Neural progenitor cell (in vitro differentiated cells): ENCODE measurements at places on chromosomes 4 and X. TPM values are rescaled to one million over a fixed set of nuclear protein-coding genes. Genes with fewer than 3 reads are reported as not detected.

DNA sequence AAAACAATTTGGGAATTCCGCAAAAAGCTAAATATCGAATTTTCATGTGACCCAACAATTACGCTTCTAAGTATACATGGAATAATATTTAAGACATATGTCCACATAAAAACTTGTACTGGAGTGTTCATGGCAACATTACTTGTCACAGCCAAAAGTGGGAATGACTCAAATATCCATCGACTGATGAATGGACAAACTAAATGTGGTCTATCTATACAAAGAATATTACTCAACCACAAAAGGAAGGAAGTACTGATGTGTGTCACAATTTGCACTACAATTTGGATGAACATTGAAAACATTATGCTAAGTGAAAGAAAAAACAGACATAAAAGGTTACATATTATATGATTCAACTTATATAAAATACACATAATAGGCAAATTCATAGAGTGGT, 71.9 kb downstream of the AFF2 start:
- H3K27me3 ChIP-seq = no peaks in the 10 kb centered on the region
- no peak overlapping the region for H3K27ac ChIP-seq
- no peaks in the 10 kb centered on the region for H3K36me3 ChIP-seq
- no peaks in the 10 kb centered on the region for H3K4me1 ChIP-seq
- DNase-seq = no peak

GRCh38 chr4:180710628-180711337, 1532.4 kb upstream of the TENM3 start:
- no peaks in the 10 kb centered on the region for H3K36me3 ChIP-seq
- H3K27me3 ChIP-seq = no peaks in the 10 kb centered on the region
- no peaks in the 10 kb centered on the region for H3K4me1 ChIP-seq
- H3K4me3 ChIP-seq = no peak overlapping the region
- DNase-seq = no peak

- no peaks in the 10 kb centered on the region for H3K4me1 ChIP-seq
- no peak overlapping the region for H3K4me3 ChIP-seq
- no peaks in the 10 kb centered on the region for H3K27me3 ChIP-seq
Observed at GRCh38 chr4:169282429-169283113, 11.8 kb upstream of the SH3RF1 start.

GRCh38 chrX:29940750-29941149, 274.6 kb upstream of the MAGEB2 start:
- H3K4me1 ChIP-seq = peaks cover 16% of the 10 kb centered on the region
- no peak overlapping the region for H3K27ac ChIP-seq
- DNase-seq = no peak
- no peaks in the 10 kb centered on the region for H3K36me3 ChIP-seq
- no peaks in the 10 kb centered on the region for H3K27me3 ChIP-seq

GRCh38 chrX:37302569-37302968, 46.6 kb upstream of the PRRG1 start:
- H3K36me3 ChIP-seq = no peaks in the 10 kb centered on the region
- H3K27ac ChIP-seq = no peak overlapping the region
- H3K27me3 ChIP-seq = no peaks in the 10 kb centered on the region

MUC7 gene
- not detected in 2 replicates for total RNA-seq

UGT2B10 gene
- not detected in 2 replicates for total RNA-seq

GRCh38 chrX:18617407-18617750, 54.5 kb downstream of the RS1 start:
- H3K36me3 ChIP-seq = no peaks in the 10 kb centered on the region
- H3K27me3 ChIP-seq = no peaks in the 10 kb centered on the region
- H3K4me1 ChIP-seq = no peaks in the 10 kb centered on the region
- DNase-seq = peak; percentile 6
- H3K4me3 ChIP-seq = no peak overlapping the region
- no peak overlapping the region for H3K27ac ChIP-seq

DNA sequence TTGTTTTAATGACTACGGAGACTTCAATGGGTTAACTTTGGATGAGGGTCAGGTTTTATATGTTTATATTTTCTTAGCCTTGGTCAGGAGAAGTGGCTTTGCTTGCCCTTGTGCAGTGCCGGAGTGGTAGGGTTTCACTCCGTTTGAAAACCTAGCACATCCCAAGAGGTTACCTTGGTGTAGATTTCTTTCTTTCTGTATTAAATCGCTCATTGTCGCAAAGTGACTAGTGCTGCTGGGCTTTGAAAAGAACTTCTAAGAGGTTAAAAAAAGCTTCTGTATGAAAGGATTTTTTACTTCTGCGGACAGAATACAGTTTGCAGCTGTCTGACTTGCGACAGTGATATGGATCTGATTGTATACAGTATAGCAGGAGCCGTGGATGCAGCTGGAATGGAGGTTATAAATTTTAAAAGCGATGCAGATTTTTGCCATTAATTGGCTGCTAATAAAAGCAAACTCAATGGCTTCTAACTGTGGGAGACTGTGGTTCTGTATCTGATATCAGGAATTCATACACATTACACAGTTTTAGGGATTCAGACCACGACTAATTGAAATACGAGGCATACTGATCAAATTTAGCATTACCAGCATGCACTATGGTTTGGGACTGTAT, 340.9 kb upstream of the PITX2 start:
- H3K36me3 ChIP-seq = no peaks in the 10 kb centered on the region
- DNase-seq = no peak
- H3K4me1 ChIP-seq = no peaks in the 10 kb centered on the region
- H3K4me3 ChIP-seq = no peak overlapping the region

MAD2L1 gene
- total RNA-seq = 139 and 190 TPM in 2 replicates

GRCh38 chr4:70841211-70841610, 1.5 kb upstream of the GRSF1 start:
- DNase-seq = no peak
- no peaks in the 10 kb centered on the region for H3K36me3 ChIP-seq
- H3K4me1 ChIP-seq = peaks cover 4% of the 10 kb centered on the region

SHROOM3 gene
- 36.6 and 52.7 TPM in 2 replicates for total RNA-seq

GRCh38 chr4:96983830-96984229, 1143.9 kb downstream of the PDHA2 start:
- H3K4me1 ChIP-seq = no peaks in the 10 kb centered on the region
- DNase-seq = no peak
- no peak overlapping the region for H3K4me3 ChIP-seq
- H3K27me3 ChIP-seq = no peaks in the 10 kb centered on the region
- H3K36me3 ChIP-seq = no peaks in the 10 kb centered on the region

DNA sequence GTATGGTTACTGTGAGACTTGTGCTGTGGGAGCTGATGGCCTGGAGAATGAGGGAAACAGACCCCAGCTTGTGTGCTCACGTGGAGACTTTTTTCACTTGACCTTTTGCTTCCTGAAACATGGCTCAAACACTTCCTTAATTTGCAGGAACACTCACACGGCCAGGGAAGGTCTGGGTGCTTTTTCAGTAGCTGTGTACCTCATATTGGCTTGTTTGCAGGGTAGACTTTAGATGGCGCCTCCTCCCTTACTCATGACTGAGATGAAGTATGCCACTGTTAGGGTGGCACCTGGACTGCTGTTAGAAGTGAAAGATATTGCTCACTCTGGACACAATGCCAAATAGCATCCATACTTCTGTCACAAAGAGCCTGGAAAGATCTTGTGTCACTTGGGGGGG, 75.7 kb upstream of the WDR1 start:
- no peaks in the 10 kb centered on the region for H3K27me3 ChIP-seq
- DNase-seq = peak; percentile 8
- H3K27ac ChIP-seq = no peak overlapping the region
- no peaks in the 10 kb centered on the region for H3K4me1 ChIP-seq

FREM3 gene
- total RNA-seq = not detected in 2 replicates

ARAP2 gene
- 0.87 and 1.6 TPM in 2 replicates for total RNA-seq

DNA sequence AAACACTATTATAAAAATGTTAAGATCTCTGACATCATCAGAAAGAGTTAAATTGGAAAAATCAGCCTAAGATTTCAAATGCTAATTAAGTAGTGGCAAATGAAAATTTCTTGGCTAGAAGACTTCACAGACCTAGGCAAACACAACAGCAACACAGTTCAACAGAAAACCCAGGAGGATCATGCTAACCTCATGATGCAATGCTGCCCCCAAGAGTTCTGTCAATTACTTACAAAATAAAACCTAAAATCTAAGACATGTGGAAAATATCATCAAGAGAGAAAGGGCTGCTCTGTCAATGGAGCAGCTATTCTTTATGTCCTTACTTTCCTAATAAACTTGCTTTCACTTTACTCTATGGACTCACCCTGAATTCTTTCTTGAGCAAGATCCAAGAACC, 21.0 kb downstream of the S100G start:
- H3K36me3 ChIP-seq = peaks cover 14% of the 10 kb centered on the region
- H3K4me3 ChIP-seq = no peak overlapping the region
- no peaks in the 10 kb centered on the region for H3K27me3 ChIP-seq
- DNase-seq = peak; percentile 57
- H3K4me1 ChIP-seq = no peaks in the 10 kb centered on the region
- H3K27ac ChIP-seq = no peak overlapping the region

DNA sequence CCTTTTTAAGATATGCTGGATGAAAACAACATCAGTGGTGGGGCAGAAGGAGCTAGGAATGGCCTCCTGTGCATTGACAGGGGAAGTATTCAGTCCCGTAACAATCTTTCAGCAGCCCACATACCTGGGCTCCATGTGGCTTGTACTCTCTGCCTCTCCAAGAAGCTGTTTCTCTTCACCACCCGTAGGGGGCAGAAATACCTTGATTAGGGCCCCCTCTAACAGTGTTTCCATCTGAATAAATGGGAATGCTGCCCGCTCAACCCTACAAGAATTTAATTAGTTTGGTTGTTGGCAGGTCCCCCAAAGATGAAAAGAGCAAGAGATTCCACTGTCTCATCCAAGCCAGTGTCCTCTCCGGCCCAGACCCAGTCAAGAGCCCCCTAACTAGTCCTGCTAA, 155.2 kb downstream of the SMIM20 start:
- DNase-seq = peak; percentile 78
- H3K36me3 ChIP-seq = no peaks in the 10 kb centered on the region
- no peak overlapping the region for H3K4me3 ChIP-seq
- H3K4me1 ChIP-seq = no peaks in the 10 kb centered on the region
- no peaks in the 10 kb centered on the region for H3K27me3 ChIP-seq

SLC34A2 gene
- total RNA-seq = 0.12 TPM in 1 of 2 replicates, not detected in the other

- H3K27ac ChIP-seq = no peak overlapping the region
- no peaks in the 10 kb centered on the region for H3K36me3 ChIP-seq
- H3K4me3 ChIP-seq = no peak overlapping the region
- no peak for DNase-seq
- no peaks in the 10 kb centered on the region for H3K27me3 ChIP-seq
Observed at GRCh38 chrX:29067351-29067750, 480.1 kb downstream of the IL1RAPL1 start.

CORIN gene
- total RNA-seq = 0.12 TPM in 1 of 2 replicates, not detected in the other

DNA sequence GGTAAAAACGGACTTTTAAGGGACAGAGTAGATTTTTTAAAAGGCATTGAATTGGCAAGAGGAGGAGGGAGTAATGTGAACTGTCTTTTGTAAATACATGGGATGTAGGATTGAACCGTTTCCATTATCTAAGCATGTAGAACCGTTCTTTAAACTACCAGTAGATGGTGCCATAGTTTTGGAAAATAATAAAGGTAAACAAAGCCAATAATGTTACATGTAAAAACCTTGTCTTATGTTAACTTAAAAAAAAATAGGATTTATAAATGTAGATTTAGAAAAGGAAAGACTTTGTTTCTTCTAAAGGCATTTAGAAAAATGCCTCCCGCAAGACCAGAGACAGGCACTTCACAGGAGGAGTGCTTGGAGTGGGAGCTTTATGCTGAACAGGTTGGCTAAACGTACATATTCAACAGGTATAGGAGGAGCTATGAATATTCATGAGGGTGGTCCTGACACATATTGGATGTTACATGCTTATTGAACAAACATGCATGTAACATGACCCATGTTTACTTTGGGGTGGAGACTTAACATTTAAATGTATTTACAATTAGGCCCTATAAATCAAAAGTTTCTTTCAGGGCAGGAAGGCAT, 45.5 kb upstream of the FAM241A start:
- peaks cover 4% of the 10 kb centered on the region for H3K27me3 ChIP-seq
- DNase-seq = peak; percentile 41
- H3K27ac ChIP-seq = no peak overlapping the region
- peaks cover 6% of the 10 kb centered on the region for H3K4me1 ChIP-seq

GRCh38 chr4:61950625-61951024, 750.5 kb downstream of the ADGRL3 start:
- H3K4me1 ChIP-seq = peaks cover 10% of the 10 kb centered on the region
- H3K27ac ChIP-seq = no peak overlapping the region
- H3K4me3 ChIP-seq = no peak overlapping the region

GRCh38 chr4:58163156-58163555, 1053.0 kb upstream of the IGFBP7 start:
- no peaks in the 10 kb centered on the region for H3K27me3 ChIP-seq
- no peaks in the 10 kb centered on the region for H3K36me3 ChIP-seq
- no peak overlapping the region for H3K27ac ChIP-seq
- H3K4me3 ChIP-seq = no peak overlapping the region

VCX3A gene
- total RNA-seq = 1.0 TPM in 1 of 2 replicates, not detected in the other

GRCh38 chr4:10003666-10004065, 17.6 kb downstream of the SLC2A9 start:
- no peaks in the 10 kb centered on the region for H3K36me3 ChIP-seq
- no peak overlapping the region for H3K27ac ChIP-seq
- H3K4me1 ChIP-seq = no peaks in the 10 kb centered on the region
- H3K27me3 ChIP-seq = no peaks in the 10 kb centered on the region
- no peak for DNase-seq

GRCh38 chrX:134482371-134482770, 22.4 kb downstream of the HPRT1 start:
- no peak overlapping the region for H3K4me3 ChIP-seq
- H3K27me3 ChIP-seq = no peaks in the 10 kb centered on the region
- no peak overlapping the region for H3K27ac ChIP-seq
- no peaks in the 10 kb centered on the region for H3K4me1 ChIP-seq
- peaks cover 2% of the 10 kb centered on the region for H3K36me3 ChIP-seq

- H3K27me3 ChIP-seq = no peaks in the 10 kb centered on the region
- H3K4me1 ChIP-seq = no peaks in the 10 kb centered on the region
- no peak for DNase-seq
- no peak overlapping the region for H3K27ac ChIP-seq
- no peak overlapping the region for H3K4me3 ChIP-seq
- no peaks in the 10 kb centered on the region for H3K36me3 ChIP-seq
Observed at GRCh38 chr4:183571350-183571941, 66.6 kb downstream of the ING2 start.

BST1 gene
- total RNA-seq = 0.45 and 1.2 TPM in 2 replicates

FAM149A gene
- total RNA-seq = 4.6 and 10.4 TPM in 2 replicates

- H3K36me3 ChIP-seq = no peaks in the 10 kb centered on the region
- H3K4me1 ChIP-seq = no peaks in the 10 kb centered on the region
- DNase-seq = no peak
Observed at GRCh38 chrX:78624962-78625909, 33.9 kb downstream of the RTL3 start.

ZXDB gene
- total RNA-seq = 8.3 and 9.7 TPM in 2 replicates

GRCh38 chr4:165443276-165443675, 64.5 kb downstream of the CPE start:
- no peaks in the 10 kb centered on the region for H3K36me3 ChIP-seq
- no peak overlapping the region for H3K4me3 ChIP-seq
- no peak overlapping the region for H3K27ac ChIP-seq
- H3K27me3 ChIP-seq = no peaks in the 10 kb centered on the region

DNA sequence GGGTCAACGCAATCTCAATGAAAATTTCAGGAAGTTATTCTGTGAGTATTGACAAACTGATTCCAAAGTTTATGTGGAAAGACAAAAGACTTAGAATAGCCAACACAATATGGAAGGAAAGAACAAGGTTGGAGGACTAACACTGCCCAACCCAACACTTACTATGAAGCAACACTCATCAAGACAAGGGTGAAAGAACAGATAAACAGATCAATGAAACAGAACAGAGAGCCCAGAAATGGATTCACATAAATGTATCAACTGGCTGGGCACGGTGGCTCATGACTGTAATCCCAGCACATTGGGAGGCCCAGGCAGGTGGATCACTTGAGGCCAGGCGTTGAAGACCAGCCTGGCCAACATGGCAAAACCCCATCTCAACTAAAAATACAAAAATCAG, 41.2 kb downstream of the FRYL start:
- DNase-seq = no peak
- H3K27me3 ChIP-seq = no peaks in the 10 kb centered on the region
- no peaks in the 10 kb centered on the region for H3K4me1 ChIP-seq
